Central memory CD8-positive, alpha-beta T cell (primary cell): ENCODE measurements at places on chromosomes 3 and 15.

DNA sequence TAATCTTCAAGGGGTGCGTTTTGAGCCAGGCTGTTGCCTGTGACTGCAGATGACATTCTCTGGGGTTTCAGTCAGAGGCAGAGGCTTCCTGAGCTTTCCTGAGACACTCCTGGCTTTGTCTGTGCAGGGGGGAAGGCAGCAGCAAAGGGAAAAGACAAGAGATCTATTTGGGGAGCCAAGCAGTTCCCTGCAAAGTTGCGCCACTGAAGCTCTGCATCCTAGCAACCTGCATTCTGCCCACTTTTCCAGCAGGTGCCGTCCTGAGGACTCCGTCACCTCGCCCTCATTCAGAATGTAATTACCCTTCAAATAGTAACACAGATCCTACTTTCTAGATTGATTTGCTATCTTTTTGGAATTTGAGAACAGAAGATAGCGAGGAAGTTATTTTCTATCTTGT lies 1.9 kb upstream of the TMEM158 start:
- H3K27ac ChIP-seq, result no peak overlapping the region
- H3K4me3 ChIP-seq, result peak overlapping the region; percentile 11
- peaks cover 12% of the 10 kb centered on the region for H3K4me1 ChIP-seq
- H3K27me3 ChIP-seq, result peaks cover 85% of the 10 kb centered on the region

GRCh38 chr3:150635526-150635925 lies 32.4 kb downstream of the SELENOT start:
- peak overlapping the region; percentile 85 for H3K27ac ChIP-seq
- H3K36me3 ChIP-seq, result peaks cover 14% of the 10 kb centered on the region

DNA sequence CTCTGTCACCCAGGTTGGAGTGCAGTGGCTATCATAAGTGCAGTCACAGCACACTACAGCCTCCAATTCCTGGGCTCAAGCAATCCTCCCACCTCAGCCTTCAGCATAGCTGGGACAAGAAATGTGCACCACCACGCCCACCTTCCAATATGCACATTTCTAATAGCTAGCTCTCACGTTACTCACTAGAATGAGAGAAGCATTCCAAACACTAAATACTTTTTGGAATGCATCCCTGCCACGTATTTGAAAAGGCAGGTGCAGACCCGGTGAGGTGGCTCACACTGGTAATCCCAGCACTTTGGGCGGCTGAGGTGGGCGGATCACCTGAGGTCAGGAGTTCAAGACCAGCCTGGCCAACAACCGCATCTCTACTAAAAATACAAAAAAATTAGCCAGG lies 7.6 kb upstream of the TCF12 start:
- no peak overlapping the region for H3K27ac ChIP-seq
- no peaks in the 10 kb centered on the region for H3K27me3 ChIP-seq
- peaks cover 13% of the 10 kb centered on the region for H3K4me1 ChIP-seq
- no peak overlapping the region for H3K4me3 ChIP-seq
- peaks cover 3% of the 10 kb centered on the region for H3K36me3 ChIP-seq

DNA sequence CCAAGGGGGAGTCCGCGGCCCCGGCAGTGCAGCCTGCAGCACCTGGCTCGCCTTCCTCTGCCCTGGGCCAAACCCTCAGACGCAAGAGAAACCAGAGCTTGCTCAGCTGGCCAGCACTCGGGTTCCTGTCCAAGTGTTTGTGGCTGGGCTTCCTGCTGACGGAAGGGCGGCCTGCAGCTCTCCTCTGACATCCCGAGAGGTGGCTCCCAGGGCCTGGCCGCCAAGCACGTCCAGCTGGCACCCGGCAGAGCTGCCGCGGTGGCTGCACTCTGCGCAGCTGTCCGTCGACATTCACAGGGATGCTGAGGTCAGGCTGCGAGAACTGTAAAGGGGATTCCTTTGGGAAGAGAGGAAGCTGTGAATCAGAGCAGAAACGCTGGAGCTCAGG lies 85.6 kb downstream of the CPN2 start:
- H3K4me1 ChIP-seq, result peaks cover 4% of the 10 kb centered on the region
- H3K27ac ChIP-seq, result no peak overlapping the region

DNA sequence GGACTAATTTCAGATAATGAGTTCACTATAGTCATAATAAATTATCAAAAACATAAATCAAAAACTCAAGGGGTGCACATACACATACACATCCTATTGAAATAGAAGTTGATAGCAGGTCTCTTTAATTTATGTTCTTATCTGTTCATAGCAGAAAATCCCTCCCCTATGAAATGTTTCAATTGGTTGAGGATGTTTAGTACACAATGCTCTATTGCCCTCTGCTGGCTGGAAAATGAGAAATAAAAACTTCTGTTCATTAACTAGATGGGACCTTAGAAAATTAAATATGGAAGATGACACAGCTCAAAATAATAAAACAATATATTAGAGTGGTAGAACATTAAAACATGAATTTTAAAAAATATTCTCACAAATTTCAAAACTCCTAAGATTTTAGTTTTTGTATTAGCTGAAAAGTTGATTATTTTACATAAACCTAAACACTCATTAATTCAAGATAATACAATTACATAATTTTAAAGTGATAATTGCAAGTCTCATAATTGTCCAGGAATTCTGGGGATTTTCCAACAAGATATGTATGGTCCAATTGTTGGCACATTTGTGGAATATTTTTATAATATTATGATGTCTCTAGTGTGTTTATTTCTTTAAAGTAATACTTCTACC lies 735.0 kb downstream of the ROBO1 start:
- H3K27ac ChIP-seq, result no peak overlapping the region
- H3K36me3 ChIP-seq, result peaks cover 2% of the 10 kb centered on the region
- H3K27me3 ChIP-seq, result no peaks in the 10 kb centered on the region

- H3K4me1 ChIP-seq, result no peaks in the 10 kb centered on the region
- H3K4me3 ChIP-seq, result no peak overlapping the region
- H3K27me3 ChIP-seq, result no peaks in the 10 kb centered on the region
- H3K27ac ChIP-seq, result no peak overlapping the region
- DNase-seq, result no peak
Observed at GRCh38 chr3:35965908-35966307, 326.6 kb downstream of the ARPP21 start.

DNA sequence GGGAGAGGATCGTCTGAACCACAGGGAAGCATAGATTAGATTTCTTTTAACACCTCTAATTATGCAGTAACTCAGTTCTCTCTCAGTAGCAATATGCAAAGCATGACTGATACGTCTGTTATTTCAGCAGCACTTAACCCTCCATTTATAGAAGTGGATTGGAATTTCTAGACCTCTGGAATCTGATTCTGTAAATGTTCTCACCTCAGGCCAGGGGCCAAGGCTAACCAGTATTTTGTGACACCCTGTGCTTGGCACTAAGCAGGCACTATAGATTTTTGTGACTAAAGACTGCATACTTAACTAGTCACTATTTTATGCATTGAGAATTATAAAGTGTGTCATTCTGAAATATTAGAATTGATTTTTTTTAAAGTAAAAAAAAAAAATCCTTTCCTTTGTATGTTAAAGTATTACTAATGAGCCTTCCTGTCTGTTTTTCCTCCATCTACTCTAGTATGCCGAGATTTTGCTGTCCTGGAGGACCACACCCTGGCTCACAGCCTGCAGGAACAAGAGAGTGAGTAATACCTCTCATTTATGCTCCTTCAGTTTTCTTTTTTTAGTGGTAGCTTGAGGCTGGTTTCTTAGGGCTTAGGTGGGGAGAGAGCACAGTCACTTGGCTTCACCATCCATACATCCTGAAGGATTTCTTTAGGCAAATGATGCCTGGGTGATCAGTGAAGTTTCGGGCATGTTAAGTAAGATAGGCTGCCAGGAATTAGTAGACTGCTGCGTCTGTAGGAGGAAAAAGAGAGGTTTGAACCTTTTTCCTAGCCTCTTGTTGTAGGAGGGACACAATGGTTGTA lies 26.5 kb upstream of the UTS2B start:
- no peak for DNase-seq
- no peaks in the 10 kb centered on the region for H3K27me3 ChIP-seq
- H3K36me3 ChIP-seq, result peaks cover 2% of the 10 kb centered on the region
- H3K27ac ChIP-seq, result no peak overlapping the region

GRCh38 chr15:92797168-92798052 lies 102.7 kb upstream of the CHD2 start:
- peak; percentile 45 for DNase-seq
- no peaks in the 10 kb centered on the region for H3K27me3 ChIP-seq
- H3K4me1 ChIP-seq, result peaks cover 6% of the 10 kb centered on the region
- peak overlapping the region; percentile 82 for H3K27ac ChIP-seq

DNA sequence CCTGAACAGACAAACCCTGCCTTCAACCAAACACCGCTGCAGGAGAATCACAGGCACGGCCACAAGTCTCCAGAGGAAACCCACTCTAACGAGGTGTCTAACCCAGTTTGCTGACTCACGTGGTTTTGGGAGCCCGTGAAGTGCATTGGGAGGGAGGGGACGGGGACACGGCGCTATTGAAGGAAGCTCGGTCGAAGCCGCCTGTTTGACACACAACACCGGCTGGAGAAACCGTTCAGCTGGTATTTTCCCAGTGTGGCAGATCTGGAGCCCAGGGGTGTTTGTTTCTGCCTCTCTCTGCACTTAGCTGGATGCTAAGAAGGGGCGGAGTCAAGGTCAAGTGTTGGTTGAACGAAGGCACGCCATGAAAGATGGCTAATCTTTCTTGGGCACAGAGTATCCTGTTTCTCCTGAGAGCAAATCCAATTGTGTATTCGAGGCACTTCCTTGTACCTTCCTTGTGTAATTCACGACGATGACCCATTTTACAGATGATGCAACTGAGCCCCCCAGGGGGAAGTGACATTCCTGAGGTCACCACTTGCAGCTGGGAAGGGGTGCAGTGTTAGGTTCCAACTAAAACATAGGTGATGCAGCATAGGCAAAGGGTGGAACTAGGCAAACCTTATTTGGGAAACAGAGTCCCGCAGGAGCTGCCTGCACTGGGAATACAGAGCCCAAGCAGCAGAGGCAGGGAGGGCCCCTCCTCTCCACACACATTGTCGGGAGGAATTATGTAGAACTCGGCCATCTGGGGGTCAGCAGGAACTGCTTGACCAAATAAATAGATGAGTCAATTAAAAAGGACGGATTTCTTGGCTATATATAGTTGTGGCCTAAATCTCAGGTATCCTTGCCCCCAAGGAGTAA lies 22.5 kb downstream of the SLC6A6 start:
- H3K36me3 ChIP-seq, result peaks cover 9% of the 10 kb centered on the region
- peaks cover 76% of the 10 kb centered on the region for H3K4me1 ChIP-seq
- peak overlapping the region; percentile 96 for H3K27ac ChIP-seq
- H3K4me3 ChIP-seq, result peak overlapping the region; percentile 73

DNA sequence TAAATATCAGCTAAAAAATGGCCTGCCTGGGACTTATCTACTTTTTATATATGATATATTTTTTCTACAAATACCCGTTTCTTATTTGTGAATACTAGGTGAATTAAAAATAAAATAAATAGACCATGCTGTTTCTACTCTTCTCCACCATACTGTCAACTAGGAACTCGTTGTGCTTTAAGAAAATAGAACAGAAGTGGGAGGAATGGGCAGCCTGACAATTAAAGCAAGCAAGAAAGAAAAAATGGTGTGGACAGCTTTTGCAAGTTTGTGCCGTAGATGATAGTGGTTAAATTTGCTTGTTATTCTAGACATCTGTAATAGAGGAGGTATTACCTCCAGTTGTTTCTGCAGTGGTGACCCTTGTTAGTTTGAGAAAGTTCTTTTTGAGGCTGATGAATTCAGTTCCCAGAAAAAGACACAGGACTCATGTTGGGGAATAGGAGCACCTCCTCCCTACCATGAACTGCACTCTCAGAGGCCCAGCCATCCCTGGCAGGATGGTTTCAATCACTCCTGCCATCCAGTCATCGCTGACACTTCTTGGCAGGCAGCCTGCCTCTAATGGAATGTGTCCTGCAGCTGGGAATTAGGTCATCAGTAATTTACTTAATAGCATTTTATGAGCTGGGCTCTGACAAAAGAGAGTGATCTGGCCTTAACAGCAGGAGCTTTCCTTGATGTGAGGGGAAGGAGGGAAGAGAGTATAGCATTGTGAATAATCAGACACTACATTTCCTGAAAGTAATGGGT lies 105.0 kb upstream of the GAP43 start:
- no peaks in the 10 kb centered on the region for H3K36me3 ChIP-seq
- H3K4me1 ChIP-seq, result peaks cover 5% of the 10 kb centered on the region
- peaks cover 18% of the 10 kb centered on the region for H3K27me3 ChIP-seq
- no peak overlapping the region for H3K4me3 ChIP-seq
- no peak for DNase-seq
